ENCODE measurements at places on chromosomes 11 and 22.
A peak's percentile ranks its signal among the peaks of the same experiment; 100 is the strongest.

- no peak for DNase-seq
Observed at GRCh38 chr11:74932169-74932568, 16.7 kb downstream of the XRRA1 start.

- no peak for DNase-seq
Observed at GRCh38 chr11:57544566-57544965, 7.2 kb downstream of the SMTNL1 start.

- DNase-seq = no peak
Observed at GRCh38 chr11:83694191-83694910, 408.2 kb upstream of the CCDC90B start.

DNA sequence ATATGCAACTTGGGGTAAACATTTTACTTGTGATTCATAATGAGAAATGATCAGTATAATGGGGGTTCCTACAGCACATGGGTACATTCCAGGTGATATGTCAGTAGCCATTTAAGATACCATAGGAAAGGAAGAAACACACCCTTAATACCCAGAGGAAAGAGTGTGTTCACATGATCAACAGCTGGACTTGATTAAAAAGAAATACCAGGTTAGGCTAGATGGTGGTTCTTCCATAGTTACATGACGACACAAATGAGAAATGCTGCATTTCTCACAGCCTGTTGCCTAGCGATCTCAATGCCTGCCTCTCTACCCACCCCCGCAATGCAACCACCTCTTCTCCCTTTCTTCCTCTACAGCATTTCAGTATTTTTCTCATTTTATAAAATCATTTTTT, 96.8 kb downstream of the TTC28 start:
- no peak for DNase-seq

- DNase-seq = no peak
Observed at GRCh38 chr11:44747836-44748235, 21.1 kb downstream of the TSPAN18 start.

DNA sequence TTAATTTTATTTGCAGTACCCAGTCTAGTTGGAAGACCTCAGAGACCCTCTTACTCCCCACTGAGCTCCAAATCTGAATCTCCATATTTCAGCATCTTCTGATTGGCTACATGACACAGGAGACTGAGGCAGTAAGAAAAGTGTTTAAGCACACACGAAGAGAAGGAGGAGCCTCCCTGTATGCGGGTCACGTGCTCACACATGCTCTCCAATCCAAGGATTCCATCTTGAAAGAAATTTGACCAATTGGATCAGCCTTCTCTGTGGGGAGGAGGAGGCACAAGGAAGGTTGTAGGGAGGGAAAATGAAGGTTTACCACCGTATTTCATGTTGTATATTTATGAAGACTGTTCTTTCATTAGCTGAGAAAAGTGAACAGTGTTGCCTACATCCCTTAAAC, 1.2 kb downstream of the OR6T1 start:
- DNase-seq = no peak

GRCh38 chr11:83191986-83192385, 1.5 kb upstream of the ANKRD42 start:
- DNase-seq = no peak

DNA sequence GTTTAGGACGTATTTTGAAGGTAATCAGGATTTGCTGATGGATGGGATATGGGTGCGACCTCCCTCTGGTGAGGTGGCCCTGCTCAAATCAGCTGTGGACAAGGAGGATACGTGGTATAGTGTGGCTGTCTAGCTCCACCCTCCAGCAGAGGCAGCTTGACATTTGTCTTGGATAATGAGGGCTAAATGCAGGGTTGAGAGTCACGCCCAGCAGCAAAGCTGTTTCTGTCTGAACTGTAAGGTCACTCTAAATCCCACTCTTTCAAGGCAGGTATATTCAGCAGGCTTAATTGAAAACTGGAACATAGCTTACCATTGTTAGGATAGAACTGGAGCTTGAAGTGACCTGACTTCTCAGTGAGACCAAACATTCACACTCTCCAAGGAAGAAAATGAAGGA, 98.7 kb downstream of the SWAP70 start:
- no peak for DNase-seq

DNA sequence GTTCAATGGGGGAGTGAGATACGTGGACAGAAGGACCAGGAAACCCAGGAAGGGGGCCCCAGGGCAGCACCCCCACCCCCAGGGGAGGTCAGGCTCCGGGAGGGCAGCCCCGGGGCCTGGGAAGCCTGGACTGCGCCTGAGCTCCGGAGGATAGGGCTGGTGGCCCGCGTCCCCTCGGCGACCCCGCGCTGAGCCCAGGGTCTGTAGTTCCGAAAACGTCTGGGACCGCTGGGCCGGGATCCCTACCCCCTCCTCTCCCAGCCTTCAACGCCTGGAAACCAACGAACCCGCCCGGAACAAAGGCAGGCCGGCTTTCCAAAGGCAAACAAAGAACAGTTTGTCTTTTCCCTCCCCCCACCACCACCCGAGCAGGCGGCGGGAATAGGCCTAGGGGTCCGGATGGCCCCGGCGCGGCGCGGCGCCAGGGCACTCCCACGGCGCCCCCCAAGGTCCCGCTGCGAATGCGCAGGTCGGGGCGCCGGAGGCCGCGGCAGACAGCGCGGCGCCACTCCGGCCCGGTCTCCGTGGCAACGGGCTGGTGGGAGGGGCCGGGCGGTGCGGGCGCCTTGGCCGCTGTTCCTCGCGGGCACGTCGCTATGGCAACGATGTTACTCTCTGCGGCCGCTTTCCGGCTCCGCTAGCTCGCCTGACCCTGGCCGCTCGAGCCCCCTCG, 58.5 kb downstream of the IGLL1 start:
- peak; percentile 71 for DNase-seq
